ENCODE measurements at places on chromosomes 7 and 10. TPM values are rescaled to one million over a fixed set of nuclear protein-coding genes. Genes with fewer than 3 reads are reported as not detected.

DNA sequence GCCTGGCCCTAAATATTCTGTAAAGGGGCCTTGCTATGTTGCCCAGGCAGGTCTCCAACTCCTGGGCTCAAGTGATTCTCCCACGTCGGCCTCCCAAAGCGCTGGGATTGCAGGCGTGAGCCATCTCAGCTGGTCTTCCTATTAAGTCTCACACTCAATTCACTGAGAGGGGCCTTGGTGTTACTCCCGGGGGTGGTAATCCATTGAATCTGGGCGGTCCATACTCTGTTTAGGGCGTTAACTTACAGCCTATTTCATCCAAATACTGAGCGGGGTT, 665 bp upstream of the SRRT start:
- DNase-seq: no peak

GRCh38 chr7:127683776-127684681, 32.0 kb downstream of the SND1 start:
- no peak for DNase-seq

DNA sequence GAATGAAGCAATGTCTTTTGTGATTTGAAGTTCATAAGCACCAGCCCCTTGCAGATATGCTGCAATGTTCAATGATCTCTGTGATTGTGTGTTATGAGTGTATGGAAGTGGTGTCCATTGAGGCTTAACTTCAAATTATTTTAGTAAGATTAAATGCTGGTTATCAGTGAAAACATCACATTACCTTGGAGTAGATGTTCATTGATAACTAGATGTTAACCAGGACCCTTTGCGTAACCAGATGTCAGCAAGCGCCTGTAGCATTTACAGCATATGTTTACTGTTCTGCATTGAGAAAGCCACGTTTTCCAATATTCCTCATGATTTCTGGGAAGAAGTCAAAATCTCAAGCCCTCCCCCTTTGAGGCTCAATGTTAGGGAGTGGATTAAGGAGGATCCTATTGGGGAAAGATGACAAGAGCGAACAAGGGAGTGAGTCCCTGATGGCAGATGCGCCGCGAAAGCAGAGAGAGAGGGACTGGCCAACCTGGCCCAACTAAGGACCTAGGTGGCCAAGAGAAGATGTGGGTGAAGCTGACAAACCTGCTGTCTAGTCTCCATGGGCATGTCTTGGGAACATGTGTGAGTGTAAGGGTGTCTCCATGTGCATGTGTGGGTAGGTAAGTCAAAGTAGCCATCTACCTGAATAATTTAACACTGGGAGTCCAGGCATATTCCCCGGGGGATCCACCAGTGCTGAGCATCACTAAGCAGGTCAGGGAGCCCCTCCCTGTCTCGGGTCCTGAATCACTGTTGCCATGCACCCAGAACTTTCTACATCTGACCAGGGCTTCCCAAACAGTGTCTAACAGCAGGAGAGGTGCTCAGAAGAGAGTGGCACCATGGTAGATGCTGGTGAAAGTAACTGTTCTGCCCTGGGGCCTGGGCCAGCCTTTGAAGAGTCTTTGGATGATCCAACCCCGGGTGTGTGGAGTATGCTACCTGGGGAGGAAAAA, 141.6 kb upstream of the GDF10 start:
- DNase-seq: no peak

LRRC27 gene
- total RNA-seq: 3.8 TPM

UCN3 gene
- not detected for total RNA-seq

Measured in CD4-positive, alpha-beta memory T cell (primary cell).